ENCODE measurements at places on chromosomes 1 and 21. TPM values are rescaled to one million over a fixed set of nuclear protein-coding genes. Genes with fewer than 3 reads are reported as not detected.

The GBP1 gene
- total RNA-seq = 59.7 TPM

The UTS2 gene
- total RNA-seq = not detected

DNA sequence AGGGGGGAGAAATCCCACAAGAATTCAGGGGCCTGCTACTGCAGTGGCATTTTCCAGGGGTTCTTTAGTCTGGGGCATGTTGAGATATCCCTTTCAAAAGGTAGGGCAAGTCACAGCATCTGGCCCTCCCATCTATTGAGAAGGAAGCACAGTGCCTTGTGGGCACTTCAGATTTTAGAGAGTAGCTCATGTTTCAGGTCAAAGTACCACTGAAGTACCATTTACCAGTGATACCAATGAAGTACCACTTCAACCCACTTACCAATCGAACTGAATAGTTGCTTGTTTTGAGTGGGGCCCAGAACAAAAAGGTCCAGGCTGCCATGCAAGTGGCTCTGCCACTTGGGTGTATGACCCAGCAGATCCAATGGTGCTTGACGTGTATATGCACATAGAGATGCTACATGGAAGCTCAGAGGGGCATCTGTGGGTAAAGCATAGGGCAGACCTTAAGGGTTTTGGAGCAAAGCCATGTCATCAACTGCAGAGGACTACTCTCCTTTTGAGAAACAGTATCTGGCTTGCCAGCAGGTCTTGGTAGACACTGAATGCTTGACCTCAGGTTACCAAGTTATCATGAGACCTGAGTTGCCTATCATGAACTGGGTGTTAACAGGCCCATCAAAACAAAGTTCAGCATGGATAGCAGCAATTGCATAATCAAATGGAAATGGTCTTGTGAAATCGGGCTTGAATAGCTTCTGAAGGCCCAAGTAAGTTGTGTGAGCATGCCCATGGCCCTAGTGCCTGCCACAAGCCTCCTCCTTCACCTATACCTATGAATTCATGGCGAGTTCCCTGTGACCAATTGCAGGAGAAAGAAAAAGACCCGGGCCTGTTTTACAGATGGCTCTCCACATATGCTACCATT lies 23.5 kb downstream of the PLA2G2D start:
- DNase-seq = no peak

DNA sequence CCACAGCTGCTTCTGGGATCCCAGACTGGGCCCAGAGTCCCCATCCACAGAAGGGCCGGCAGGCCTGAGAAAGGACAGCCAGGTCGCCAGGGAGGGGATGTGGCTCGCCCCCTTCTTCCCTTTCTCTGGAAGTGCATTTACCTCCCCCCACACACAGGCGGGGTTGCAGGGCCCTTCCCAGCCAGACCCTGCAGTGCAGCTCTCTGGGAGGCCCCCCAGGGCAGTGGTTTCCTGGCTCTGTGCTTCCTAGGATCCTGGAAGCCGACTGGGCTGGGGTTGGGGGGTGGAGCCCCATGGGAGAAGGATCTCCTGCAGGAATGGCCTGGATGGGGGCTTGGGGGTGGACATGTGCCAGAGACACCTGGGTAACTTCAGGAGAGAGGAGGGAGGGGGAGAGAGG lies 4.2 kb upstream of the COL6A1 start:
- no peak for DNase-seq

- DNase-seq = no peak
These were observed 2.4 kb upstream of the PROX1 start for GRCh38 chr1:213985209-213986019.

GRCh38 chr1:66214901-66215300 lies 319.1 kb upstream of the SGIP1 start:
- no peak for DNase-seq

GRCh38 chr1:222390181-222390580 lies 157.7 kb downstream of the HHIPL2 start:
- DNase-seq = no peak

DNA sequence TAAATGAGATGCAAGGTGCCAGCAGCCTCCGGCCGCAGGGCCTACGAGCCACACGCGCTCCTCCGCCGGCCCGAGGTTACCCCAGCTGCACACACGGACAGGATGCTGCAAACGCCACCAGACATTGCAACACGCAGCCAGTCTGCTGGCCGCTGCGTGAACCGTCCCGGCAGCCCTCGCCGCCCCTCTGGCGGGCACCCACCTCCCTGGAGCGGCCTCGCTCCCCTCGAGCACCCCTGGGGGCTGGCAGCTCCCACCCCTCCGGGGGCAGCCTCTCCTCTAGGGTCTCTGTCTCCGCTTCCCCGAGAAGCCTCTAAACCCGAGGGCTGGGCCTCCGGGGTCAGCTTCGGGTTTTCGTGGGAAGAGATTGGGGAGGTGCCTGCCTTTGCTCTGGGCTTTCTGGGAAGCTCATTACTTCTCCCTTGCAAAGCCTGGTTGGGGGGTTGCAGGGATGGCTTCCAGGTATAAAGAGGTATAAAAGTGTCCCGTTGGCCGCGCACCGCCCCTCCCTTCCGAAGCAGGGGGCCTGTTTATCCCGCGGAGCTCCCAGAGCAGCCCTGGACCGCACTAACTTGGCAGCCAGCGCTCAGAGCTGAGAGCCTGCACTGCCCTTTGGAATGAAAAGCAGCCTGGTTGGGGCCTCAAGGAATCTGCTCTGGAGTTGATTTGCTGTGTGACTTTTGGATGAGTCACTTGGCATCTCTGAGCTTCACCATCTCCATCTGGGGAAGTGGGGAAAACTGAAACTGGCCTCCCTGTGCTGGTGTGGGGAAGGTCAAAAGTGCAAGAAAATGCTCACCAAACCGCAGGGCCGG lies 21.8 kb downstream of the DHRS3 start:
- peak; percentile 96 for DNase-seq

- no peak for DNase-seq
These were observed 19.5 kb upstream of the TSNAX start for GRCh38 chr1:231508941-231509340.

DNA sequence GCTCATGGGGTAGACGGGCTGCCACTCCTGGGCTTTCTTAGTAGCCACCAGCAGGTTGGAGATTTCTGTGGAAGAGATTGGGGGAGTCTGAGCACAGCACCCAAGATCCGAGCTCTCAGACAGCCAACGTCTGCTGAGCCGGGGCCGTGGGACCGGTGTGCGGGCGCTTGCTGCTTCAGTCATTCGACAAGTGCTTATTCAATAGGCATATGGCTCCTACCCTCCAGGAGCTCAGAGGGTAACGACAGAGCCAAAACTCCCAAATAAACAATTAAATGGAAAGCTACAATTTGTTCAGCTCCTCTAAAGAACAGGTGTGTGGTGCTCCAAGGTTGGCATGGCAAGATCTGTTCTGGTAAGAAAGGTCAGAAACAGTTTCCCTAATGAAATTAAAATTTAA lies 106.0 kb downstream of the RAVER2 start:
- DNase-seq = no peak

DNA sequence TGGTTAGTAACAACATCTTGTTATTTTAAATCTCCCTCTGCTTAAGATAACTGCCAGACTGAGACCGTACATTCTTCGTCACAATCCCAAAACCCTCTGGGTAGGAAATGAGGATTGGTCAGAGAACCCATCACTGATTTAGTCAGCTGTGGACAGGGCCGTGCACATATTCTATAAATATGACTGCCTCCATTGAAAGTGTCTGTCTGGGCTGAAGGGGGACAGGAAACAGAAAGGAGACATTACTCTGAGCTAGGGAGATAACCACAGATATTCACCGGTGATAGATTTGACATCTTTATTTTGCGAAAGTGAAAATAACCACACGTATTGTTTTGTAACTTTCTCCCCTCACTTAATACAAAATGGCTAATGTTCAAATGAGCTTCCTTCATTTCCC lies 36.9 kb upstream of the ST6GALNAC5 start:
- DNase-seq = no peak

DNA sequence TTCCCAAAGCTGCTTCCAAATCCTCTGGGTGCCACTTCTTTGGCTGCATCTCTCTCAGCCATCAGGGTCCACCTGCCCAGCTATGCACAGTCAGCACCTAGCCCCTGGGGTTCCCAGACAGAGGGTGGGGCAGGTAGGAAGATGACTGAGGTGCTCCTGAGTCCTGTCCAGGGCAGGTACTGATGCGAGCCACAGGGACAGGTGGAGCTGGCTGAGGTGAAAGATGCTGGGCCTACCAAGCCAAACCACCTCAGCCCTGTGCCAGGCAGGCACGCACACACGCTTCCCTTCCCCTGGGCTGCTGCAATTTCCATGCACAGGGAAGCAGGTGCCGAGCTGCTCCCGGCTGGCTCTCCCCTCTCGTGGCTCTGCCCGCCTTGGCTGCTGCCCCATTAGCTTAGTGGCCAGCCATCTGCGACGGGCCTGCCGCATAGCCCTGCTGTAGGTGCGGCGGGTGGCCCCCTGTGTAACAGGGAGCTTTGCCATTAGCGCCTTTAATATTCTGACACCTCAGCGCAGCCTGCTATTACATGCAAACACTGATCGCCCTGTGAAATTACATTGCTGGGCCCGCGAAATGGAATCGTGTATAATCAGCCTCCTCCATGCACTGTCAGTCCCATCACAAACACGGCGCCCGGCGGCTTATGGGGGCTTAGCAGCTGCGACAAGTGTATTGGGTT lies 38.9 kb downstream of the DMAP1 start:
- no peak for DNase-seq

GRCh38 chr21:43973634-43973955 lies 38.5 kb upstream of the TRAPPC10 start:
- no peak for DNase-seq

- DNase-seq = peak; percentile 93
These were observed at the start of gene QSOX1 for GRCh38 chr1:180154325-180155181. TSS of gene QSOX1 (plus strand) at chr1:180154869. CDS start at chr1:180154908, 39 bp downstream.

DNA sequence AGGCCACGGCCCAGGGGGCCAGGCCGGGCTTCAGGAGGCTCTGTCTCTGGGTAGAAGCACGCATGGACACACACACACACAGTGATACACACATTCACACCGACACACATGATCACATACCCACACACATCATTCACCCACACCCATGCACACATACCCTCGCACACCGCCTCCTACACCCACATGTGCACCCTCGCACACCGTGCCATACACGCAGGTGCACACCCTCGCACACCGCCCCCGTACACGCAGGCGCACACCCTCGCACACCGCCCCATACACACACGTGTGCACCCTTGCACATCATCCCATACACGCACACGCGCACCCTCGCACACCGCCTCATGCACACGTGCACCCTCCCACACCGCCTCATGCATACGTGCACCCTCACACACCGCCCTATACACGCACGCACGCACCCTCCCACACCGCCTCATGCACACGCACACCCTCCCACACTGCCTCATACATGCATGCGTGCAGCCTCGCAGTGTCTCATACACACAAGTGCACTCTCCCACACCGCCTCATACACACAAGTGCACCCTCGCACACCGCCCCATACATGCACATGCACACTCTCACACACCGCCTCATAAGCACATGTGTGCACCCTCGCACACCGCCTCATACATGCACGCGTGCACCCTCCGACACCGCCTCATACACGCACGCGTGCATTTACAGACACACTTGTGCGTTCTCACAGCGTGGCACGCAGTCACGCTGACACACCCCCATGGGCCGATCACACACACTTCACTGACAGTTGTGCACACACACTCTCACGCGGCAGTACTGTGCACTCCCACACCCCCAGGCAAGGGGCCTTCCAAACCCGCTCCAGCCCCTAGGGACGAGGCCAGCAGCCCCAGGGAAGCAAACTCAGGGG lies 128.1 kb downstream of the SIK1 start:
- no peak for DNase-seq

GRCh38 chr1:112935461-112936111 lies 20.4 kb downstream of the SLC16A1 start:
- DNase-seq = no peak

DNA sequence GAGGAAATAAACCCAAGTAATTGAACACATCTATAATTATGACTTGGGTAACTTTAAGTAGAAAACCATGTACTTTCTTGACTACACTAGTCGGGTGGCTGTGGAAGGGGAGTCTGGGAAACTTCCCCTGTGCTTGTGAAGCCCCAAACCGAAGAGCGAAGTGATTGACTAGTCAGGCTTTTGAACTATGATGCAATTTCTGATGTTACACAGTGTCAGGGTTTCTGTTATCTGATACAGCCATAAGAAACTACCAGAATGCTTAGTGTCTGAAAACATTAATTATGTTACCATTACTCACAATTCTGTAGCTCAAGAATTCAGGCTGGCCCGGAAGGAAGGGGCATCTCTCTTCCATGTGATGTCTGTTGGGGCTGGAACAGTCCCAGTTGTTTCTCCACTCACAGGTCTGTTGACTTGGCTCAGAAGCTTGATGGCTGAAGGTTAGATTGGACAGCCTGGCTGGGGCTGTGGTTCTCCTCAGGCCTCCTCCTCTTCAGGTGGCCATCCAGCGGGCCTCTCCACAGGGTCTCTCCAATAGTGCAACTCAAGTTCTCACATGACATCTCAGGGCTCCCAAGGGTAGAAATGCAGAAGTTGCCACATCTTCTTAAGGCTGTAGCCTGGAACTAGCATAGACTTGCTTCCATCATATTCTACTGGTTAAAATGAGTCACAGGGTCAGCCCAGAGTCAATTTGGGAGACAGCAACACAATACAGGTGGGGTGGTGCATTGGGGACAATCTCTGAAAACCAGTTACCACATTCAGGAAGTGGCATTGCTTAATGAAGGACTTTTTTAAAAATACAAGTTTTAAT lies 8.3 kb upstream of the C8B start:
- no peak for DNase-seq

DNA sequence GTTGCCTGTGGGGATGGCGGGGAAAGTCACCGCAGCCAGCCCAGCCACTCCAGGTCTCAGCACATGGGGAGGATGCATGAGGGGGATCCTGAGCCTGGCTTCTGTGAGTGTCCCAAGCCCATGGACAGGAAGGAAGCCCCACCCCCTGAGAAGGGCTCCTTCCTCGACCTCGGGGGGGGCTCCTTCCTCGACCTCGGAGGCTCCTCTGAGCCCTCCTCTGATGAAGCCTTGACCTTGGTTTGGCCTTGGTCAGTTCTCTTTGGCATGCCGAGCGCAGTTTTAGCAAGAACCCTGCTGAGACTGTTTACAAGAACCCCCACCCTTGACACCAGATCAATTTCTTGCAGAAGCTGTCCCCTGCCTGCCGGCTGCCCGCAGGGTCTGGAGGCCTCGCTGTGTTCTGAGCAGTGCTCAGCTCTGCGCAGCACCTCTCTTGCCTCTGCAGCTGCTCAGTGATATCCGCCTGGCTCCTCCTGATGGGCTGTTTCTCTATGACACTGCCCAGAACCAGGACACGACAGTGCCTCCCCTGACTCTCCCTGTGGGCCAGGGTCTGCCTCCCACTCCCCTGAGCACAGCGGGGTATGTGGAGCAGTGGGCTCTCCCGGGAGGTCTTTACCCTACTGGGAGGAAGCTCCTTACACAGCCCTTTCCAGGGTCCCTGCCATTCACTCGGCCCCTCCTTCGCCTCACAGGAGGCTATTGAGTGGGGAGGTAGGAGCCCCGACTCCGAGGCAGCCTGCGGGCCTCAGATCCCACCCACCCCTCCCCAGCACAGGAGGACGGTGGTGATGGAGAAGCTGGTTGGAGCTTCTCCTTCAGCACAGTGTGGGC lies 15.4 kb downstream of the ACTRT2 start:
- no peak for DNase-seq

- no peak for DNase-seq
These were observed 7.0 kb upstream of the KCNE1 start for GRCh38 chr21:34519016-34519415.

Measured in ascending aorta (tissue), 2 donors.